ENCODE measurements at places on chromosomes 2 and 18. TPM values are rescaled to one million over a fixed set of nuclear protein-coding genes. Genes with fewer than 3 reads are reported as not detected.

VWA3B gene
- polyA plus RNA-seq: 0.74 TPM

UGT1A10 gene
- not detected for polyA plus RNA-seq

DRC1 gene
- 0.23 TPM for polyA plus RNA-seq

SULT1C4 gene
- polyA plus RNA-seq: 16.4 TPM

NETO1 gene
- polyA plus RNA-seq: not detected

CDH2 gene
- 4.5 TPM for polyA plus RNA-seq

MC4R gene
- polyA plus RNA-seq: 0.20 TPM

STRN gene
- 18.9 TPM for polyA plus RNA-seq

SNRPD1 gene
- polyA plus RNA-seq: 87.1 TPM

GRCh38 chr18:55920063-55920462 lies 332.1 kb upstream of the TCF4 start:
- no peak for DNase-seq

GRCh38 chr2:191574232-191574631 lies 103.7 kb upstream of the NABP1 start:
- DNase-seq: no peak

DNA sequence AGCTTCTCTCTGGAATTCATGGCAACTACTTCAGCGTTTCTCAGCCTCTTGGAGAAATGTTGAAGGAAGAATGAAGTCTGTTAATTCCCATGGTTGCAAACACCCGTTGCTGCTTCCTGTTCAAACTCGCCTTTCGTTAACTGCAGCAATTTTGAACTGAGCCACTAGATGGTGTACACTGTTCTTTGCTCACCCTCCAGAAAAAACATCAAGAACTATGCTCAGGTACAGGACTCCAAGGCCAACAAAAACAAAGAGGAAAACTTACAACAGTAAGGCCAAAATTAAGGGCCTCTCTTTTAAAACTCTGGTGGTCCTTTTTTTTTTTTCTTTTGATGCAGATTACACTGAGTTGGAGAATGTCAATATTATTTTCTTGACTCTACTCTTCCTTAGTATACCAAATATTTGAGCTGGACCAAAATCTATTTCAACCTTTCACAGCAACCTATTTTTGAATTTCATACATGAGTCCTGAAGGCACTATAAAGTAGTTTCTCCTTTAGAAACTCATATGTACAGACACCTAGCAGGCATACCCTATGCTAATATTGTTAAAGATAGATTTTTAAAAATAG lies 58.2 kb downstream of the KLHL14 start:
- peak; percentile 66 for DNase-seq

- no peak for DNase-seq
Observed at GRCh38 chr2:56382466-56382865, 198.7 kb downstream of the CCDC85A start.

- DNase-seq: no peak
Observed at GRCh38 chr18:47747260-47747795, 183.1 kb downstream of the SMAD2 start.

DNA sequence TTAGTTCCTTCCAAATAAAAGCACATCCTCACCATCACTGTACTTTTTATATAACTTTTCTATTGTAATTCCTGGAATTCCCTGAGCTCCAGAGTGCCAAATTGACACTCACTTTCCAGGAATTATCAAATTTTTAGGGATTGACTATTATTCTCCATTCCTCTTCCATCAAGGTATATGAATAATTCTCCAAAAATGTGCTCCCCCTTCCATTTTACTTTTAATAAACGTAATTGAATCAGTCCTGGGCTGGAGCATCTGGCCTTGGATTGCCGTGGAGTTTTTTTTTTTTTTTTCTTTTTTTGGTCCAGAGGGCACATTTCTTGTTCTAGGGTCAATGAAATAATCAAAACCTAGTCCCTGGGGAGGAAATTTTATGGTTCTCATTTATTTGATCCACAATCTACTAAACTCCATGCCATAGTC lies 304.3 kb downstream of the CDCA7 start:
- DNase-seq: no peak

GRCh38 chr2:175402571-175402970 lies 221.1 kb upstream of the ATP5MC3 start:
- no peak for DNase-seq

DNA sequence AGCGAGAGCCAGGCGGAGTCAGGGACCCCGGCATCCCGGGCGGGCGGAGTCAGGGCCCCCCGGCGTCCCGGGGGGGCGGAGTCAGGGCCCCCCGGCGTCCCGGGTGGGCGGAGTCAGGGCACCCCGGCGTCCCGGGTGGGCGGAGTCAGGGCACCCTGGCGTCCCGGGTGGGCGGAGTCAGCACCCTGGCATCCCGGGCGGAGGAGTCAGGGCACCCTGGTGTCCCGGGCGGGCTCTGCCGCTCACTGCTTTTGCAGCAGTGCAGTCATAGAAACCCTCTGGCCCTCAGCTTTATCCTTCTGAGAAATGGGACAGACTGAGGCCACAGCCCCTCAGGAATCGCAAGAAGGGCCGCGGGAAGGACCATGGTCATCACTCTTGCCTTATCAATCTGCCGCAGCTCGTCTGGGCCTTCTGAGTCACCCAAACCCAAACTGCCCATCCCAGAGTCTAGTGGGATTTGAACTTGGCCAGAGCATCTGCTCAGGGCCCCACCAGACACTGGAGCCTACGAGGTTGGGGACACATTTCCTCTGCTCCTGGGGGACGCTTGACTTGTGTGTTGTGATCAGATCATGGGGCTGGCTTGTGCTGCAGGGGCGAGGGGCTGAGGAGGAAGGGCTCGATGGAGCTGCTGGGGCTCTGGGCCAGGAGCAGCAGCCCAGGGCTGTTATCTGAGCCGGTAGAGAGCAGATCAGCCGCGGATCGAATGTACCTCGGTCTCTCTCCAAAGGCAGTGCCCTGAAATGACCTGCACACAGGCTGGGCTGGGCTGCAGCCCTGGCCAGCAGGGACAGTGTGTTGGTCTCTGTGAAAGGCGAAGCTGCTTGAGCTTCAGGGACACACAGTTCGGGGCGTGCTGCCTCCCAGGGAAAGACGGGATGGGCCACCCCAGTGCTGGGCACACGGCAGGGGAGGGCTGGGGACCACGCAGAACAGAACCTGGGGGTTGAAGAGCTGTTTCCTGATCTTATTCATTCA lies 290.1 kb upstream of the HDAC4 start:
- peak; percentile 70 for DNase-seq

DNA sequence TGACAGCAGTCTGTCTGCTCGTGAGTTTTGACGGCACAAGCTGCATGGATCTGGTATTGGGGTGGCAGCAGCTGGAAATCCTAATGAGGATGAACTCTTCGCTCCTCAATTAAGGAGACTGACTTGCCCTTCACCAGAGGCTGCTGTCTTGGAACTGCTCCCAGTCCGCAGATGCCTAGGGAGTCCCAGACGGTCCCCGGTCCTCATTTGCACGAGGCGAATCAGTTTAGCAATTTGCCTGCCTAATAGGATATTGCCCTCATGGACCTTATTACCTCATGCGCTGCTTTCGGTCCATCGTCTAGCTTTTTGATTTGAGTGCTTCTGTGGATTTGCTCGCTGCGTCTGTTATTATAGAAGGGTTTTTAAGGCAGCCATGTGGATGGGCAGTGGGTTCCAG lies 40.6 kb downstream of the ASAP2 start:
- DNase-seq: no peak

GRCh38 chr18:11392292-11392691 lies 217.1 kb upstream of the SLC35G4 start:
- DNase-seq: no peak

DNA sequence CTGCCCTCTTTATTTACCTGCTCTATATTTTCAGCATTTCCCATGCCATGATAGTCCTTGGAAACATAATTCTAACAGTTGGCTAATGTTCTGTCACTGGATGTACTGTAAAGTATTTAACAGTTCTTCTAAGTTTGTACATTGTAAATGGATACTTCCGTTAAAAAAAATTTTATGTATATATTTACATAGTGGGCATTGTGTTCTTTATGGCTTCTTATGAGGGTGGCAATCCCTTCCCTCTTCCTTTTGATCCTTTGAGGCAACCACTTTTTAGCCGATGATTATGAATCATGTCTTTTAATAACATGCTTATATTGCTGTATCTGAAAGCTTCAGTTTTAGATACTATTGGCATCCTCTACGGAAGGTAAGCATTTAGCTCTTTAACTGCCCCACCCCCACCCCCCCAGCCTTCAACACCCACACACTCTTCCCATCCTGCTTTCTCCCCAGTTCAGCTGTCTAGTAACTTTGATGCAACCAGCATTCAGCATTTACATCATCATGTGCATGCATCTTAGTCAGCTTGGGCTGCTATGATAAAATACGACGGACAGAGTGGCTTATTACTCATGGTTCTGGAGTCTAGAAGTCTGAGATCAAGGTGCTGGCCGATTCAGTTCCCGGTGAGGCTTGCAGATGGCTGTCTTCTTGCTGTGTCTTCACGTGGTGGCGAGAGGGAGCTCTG lies 21.0 kb upstream of the EDAR start:
- no peak for DNase-seq

- peak; percentile 78 for DNase-seq
Observed at GRCh38 chr18:61581578-61582201, 248.5 kb downstream of the CDH20 start.

DNA sequence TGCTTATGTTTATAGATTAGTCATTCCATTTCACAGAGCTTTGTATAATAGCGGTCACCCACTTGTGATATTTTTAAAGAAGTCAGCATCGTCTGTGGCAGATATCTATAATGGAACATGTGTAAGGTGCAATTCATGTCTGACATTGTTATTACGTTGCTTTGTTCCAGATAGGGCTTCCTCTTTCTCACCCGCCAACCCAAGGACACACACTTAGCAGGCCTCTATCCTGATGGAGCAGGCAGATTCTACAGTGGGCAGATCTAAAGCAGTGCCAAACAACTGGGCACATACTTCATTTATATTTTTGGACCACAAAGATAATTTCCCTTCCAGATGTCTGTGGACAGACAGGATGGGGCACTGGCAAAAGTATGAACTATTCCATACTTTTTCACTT lies 573.1 kb downstream of the TDRD15 start:
- no peak for DNase-seq

- DNase-seq: no peak
Observed at GRCh38 chr18:44807766-44808165, 127.1 kb downstream of the SETBP1 start.

DNA sequence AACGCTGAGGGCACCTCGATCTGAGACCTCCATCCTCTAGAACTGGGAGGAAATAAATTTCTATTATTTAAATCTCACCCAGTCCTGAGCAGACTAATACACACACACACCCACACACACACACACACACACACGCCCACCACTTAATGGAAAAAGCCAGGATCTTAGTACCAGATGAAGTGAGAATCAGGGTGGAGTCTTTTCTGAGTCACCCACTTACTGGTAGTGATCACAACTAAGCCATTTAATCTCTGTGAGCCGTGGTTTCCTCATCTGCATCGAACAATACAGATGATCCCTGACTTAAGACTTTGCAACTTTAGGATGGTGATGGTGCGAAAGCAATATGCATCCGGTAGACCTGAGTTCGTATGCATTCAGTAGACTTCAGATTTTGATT lies 18.6 kb downstream of the THNSL2 start:
- no peak for DNase-seq

DNA sequence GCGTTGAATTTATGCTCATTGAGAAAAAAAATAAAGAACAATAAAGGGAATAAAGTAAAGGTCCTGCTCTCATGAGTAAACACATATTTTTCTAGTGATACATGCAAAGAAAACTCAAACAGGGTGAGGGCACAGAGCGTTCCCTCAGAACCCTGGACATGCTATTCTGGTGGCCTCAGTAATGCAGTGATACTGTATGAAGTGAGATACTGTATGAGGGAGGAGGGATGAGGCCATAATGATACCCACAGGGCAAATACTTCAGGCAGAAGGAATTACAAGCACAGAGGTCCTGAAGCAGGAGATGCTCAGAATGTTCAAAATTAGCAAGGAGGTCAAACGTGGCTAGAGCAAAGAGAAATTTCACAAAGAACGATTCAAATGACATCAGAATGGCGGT lies 28.4 kb upstream of the RNU4ATAC start:
- DNase-seq: no peak

DNA sequence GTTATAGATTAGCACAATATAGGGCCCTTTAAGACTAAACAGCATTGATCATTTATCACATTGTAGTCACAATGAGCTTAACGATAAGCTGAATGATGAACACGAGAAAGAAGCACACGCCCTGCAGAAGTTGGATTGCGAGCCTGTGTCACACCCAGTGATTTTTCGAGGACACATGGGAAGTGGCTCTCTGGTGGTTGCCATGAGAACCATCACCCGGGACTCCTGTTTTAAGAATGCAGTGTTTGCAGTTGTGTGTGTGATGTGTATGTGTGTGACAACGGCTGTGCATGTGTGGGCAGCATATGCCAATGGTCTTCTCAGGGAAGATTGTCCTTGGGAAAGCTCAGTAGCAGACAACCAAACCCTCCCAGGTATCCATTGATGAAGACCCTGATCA lies 69.2 kb downstream of the PDCL3 start:
- no peak for DNase-seq

DNA sequence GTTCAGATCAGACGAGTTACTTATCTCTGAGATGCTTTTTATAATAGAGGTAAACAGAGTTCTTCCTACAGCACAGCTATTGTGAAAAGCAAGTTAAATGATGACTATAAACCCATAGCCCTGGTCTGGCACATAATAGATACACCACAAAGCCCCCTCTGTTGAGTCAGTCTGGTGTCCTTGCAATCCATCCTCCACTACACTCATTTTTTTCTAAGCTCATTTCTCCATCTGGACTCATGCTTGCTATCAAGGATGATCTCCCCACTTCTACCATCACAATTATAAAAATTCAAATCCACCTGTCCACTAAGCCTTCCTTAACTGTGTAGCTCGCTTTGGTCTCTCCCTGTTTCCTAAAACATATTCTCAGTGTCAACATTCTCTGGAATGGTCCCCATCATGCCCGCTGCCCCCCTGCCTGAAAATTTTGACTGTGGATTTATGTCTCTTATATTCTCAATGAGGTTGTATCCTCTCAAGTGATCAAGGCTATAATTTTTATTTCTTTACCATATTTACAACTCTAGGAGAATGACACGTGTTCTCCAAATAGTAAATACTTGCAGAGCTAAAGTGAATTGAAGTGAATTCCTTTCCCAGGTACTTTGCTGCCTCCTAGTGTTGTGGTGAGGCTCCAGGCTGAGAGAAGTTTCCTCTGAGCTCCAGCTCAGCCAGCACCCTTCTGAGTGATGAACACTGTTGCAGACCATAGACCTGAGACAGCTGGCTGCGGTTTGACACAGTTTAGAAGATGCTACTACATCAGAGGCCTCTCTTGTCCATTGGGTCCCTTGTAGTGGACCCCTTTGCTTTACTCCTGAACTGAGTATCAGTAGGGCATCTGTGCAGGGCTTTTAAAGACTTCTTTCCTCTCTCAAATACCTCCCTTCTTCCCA lies 108.7 kb downstream of the DPP10 start:
- DNase-seq: peak; percentile 80

GRCh38 chr2:27717070-27717795 lies 53.5 kb downstream of the SLC4A1AP start:
- DNase-seq: no peak

DNA sequence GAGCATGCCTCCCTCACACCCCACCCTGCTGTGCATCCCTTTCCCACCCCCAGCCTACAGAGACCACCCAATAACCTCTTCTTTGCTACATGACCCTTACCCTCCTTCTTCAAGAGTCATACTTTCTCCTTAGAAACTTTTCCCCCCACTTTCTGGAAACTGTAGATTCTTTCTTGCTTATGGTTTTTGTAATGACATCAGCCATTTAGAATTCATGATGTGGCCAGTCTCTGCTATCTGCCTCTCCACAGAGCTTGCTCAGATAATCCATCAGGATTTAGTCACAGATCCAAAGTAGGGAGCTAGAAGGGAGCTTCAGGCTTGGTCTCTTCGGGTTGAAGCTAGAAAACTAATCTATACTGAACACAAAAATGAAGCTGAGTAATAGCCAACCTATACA lies 36.5 kb downstream of the GALM start:
- DNase-seq: no peak

GRCh38 chr18:49016648-49017539 lies 66.1 kb upstream of the SMAD7 start:
- peak; percentile 80 for DNase-seq

Data from muscle of back (tissue), 13 donors.